ENCODE measurements at places on chromosomes 11 and 22. TPM values are rescaled to one million over a fixed set of nuclear protein-coding genes. Genes with fewer than 3 reads are reported as not detected.

FOXRED2 gene
- 3.3 TPM for total RNA-seq

IGF2 gene
- total RNA-seq, result 9.9 TPM

YAP1 gene
- total RNA-seq, result 99.8 TPM

SYCE3 gene
- not detected for total RNA-seq

SYNGR1 gene
- total RNA-seq, result 22.3 TPM

STT3A gene
- 62.5 TPM for total RNA-seq

C22orf42 gene
- total RNA-seq, result not detected

DNAJB7 gene
- 3.9 TPM for total RNA-seq

TIGD3 gene
- 8.9 TPM for total RNA-seq

C11orf87 gene
- total RNA-seq, result not detected

MOGAT2 gene
- 598 TPM for total RNA-seq

- DNase-seq, result no peak
Observed at GRCh38 chr11:46736615-46737014, 17.6 kb downstream of the F2 start.

- no peak for DNase-seq
Observed at GRCh38 chr22:46541536-46541935, 4.1 kb upstream of the CELSR1 start.

DNA sequence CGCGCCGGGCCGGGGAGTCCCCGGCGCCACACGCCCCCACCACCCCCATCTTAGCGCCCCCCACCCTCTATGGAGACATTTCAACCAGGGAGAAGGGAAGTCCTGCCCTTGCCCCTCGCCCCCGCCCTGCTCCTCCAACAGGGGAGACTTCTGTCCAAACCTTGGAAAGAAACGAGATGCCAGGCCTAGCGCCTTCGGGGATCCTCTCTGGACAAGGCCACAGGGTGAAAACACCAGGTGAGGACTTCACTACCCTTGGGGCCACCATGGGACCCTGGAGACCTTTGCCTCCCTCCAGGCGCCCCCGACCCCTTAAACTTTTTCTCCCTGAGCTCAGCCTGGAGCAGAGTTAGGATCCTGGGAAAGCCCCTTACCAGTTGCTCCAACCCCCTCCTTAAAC lies 11.6 kb upstream of the NPAS4 start:
- no peak for DNase-seq

- no peak for DNase-seq
Observed at GRCh38 chr11:73516080-73516479, 81.8 kb downstream of the FAM168A start.

- DNase-seq, result no peak
Observed at GRCh38 chr22:20198557-20199319, 47.9 kb upstream of the CCDC188 start.

- DNase-seq, result no peak
Observed at GRCh38 chr22:46635756-46636155, 15.6 kb downstream of the GRAMD4 start.

DNA sequence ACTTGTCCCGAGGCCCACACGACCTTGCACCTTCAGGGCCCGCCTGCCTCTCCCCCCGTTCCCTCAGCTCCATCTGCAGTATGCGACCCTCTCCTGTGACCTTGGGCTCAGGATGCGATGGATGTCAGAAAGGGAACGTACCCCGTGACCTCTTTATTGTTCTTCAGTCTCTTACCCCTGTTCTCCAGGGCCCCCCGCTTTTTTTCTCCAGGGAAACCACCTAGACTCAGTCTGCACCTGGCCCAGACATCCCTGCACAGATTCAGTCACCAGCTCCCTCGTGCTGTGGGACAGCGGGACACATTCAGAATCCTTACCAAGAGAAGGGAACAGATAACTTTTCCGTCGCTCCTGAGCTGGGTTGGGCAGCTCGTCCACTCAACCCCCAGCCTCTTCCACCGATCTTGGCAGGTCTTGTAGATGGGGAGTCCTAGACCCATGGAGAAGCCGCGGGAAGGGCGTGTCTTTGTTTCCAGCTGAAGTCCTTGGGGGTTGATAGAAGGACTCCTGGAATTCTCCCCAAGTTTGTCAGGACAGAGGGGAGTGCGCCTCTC lies 1.4 kb upstream of the PHOX2A start:
- no peak for DNase-seq

GRCh38 chr11:16494918-16495691 lies 138.8 kb upstream of the SOX6 start:
- DNase-seq, result no peak

DNA sequence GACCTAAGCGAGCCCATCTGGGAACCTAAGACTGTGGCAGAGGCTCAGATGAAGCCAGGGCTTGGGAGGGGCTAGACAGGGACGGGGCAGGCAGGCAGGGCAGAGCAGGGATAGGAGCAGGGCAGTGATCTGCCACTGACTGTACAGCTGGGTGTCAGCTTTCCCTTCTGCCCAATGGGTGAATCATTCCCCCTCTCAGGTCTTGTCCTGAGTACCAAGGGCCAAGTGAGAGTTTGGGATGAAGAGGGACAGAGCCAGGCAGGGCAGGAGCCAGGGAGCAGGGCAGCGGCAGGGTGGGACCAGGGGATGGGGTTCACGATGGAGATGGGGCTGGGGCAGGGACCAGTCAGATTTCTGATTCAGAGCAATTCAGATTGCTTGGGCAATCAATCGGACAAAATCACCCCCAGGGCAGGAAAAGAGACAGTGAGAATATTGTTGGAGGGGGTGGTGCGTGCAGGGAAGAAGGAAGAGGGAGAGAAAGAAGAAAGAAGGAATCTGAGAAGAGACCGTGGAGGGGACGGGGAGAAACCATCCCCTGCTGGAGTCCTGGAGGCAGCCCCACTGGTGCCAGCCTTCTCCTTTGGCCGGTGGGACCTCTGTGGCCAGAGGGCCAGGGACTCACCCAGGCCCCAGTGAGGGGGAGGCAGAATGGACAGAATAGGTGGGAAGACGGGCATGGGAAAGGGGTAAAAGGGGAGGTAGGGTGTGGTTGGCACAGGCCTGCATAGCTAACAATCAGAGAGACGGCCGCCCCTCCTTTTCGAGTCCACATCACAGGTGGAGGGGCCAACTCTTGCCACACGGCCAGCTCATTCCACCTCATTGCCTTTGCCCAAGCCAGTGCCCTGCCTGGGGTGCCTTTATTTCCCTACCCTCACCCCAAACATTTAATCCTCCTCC lies 47.2 kb downstream of the CYTH4 start:
- no peak for DNase-seq

DNA sequence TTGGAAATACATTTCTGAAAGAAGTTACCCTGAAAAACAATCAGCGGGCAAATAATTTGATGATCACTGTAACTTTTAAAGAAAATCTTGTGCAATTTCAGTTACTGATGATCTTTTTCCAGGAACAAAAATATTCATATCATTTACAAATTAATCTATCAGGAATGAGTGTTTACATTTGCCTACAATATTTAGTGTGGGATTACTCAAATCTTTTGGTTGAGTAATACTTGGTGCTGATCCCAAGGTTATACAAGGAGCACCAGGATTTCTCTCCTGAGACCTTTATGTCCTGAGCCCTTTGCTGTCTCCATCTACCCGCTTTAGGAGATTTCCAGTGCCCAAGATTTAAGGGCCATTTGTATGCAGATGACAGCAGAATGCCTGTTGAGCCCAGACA lies 116.1 kb downstream of the ATXN10 start:
- no peak for DNase-seq

- peak; percentile 37 for DNase-seq
Observed at GRCh38 chr22:48819232-48819631, 1008.4 kb downstream of the BRD1 start.

DNA sequence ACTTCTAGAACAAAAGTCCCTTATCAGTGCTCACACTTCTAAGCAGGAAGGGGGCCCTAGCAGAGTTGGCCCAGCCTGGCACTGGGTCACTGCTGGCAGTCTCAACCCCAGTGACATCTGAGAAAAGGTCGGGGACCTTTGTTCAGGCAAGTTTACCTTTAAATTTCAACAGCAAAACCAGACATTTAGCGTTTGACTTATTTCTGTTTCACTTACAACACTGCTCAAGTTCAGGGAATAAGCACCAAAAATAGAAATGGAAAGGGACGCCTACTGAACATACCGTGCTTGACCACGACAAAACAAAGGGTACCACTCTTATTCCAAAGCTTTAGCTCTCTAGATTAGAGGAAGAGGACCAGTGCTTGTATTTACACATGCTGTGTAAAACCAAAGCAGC lies 26.2 kb downstream of the PITPNB start:
- no peak for DNase-seq

- no peak for DNase-seq
Observed at GRCh38 chr11:119044708-119045107, 12.3 kb downstream of the HYOU1 start.

- DNase-seq, result no peak
Observed at GRCh38 chr11:82995754-82996398, 75.8 kb downstream of the RAB30 start.

DNA sequence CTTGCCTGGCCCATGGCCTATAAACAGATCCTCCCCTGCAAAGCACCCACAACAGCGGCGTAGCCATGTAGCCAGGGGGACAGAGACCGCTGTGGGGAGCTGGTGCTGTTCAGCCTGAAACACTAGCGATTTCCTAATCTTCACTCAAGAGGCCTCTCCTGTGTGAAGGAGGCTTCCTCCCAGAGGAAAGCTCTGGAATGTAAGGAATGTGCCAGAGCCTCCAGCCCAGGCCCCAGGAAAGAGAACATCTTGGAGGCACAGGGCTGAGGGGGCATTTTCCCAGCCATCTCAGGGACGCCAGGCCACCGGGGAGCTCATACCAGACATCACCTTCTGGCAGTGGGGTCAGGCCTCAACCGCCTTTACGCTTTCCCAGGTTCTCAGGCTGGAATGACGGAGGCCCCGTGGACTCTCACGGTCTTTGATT lies 24.0 kb downstream of the MIAT start:
- no peak for DNase-seq

GRCh38 chr11:128828350-128828749 lies 38.7 kb downstream of the KCNJ1 start:
- no peak for DNase-seq

- DNase-seq, result peak; percentile 14
Observed at GRCh38 chr11:130212431-130212961, 52.9 kb downstream of the ST14 start.

DNA sequence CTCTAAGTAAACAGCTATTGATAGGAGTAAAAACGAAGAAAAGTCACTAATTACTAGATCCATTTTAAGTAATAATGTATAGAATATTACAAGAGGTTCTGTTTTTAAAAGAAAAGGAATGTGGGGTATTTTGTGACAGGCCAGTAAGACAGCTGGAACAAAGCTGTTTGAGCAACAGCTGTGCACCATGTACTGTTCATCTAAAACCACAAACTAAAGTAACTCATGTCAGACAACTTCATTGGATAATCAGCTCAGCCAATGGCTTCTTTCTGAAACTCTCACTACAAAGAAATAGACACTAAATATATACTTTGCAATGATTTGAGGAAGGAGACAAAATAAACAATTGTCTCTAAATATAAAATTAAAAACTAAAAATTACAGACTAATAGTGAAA lies 16.1 kb downstream of the RRAS2 start:
- no peak for DNase-seq

DNA sequence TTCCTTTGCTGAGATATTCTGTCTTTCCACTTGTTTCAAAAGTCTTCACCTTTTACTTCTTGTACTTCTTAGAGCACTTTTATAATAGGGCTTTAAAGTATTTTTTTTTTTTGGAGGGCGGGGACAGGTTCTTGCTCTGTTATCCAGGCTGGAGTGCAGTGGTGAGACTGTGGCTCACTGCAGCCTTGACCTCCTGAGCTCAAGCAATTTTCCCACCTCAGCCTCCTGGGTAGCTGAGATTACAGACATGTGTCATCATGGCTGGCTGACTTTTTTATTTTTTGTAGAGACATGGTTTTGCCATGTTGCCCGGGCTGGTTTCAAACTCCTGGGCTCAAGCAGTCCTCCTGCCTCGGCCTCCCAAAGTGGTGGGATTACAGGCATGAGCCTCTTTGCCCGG lies 57.9 kb downstream of the DYNC2H1 start:
- no peak for DNase-seq

GRCh38 chr11:64090806-64091516 lies 55.2 kb downstream of the FLRT1 start:
- no peak for DNase-seq

- no peak for DNase-seq
Observed at GRCh38 chr11:103988595-103988969, 47.9 kb upstream of the DDI1 start.

DNA sequence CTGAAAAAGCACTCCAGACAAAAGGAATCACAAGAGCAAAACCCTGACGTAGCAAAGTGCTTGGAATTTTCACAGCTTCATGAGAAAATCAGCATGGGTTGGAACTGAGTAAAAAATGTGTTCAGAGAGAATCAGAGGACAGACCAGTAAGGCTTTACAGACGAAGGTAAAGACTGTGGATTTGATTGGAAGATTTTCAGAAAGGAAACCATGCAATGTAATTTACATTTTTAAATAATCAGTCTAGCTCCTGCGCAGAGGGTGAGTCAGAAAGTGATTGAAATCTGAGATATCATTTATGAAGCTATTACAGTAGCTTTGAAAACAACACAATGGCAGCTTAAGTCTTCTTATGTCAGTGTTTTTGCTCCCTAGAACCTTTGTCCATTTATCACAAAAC lies 1122.3 kb downstream of the LRRC4C start:
- DNase-seq, result no peak

- DNase-seq, result no peak
Observed at GRCh38 chr11:47415949-47416472, 7.6 kb downstream of the SLC39A13 start.

GRCh38 chr11:115887316-115887715 lies 383.1 kb upstream of the CADM1 start:
- no peak for DNase-seq

- DNase-seq, result no peak
Observed at GRCh38 chr11:72750086-72750485, 2.1 kb downstream of the ARAP1 start.

DNA sequence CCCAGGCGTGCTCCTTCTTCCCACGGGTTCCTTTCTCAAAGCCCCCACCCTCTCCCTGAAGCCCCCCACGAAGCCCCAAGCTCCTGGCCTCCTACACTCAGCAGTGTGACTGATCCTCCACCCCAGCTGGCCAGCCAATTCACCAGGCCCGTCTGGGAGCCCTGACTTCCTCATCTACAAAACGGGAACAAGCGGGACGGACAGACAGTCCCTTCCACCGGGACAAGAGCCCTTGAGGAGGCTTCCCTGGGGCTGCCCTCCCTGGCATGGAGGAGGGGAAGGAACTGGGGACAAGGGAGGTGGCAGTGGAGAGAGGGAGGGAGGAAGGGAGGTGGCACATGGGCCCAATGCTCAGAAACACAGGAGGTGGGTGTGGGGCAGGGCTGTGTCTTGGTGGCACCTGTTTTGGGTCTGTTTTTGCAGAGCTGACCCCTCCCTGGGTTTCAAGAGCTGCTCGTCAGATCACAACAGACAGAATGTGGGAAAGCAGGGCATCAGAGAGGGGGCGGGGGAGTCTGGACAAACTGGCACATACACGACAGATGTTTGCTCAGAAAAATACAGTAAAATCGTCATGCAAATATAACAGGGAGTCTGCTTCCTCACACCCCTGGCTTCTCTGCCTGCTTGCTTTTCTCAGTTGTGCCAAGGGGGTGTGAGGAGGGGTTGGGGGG lies 56.8 kb downstream of the ELFN2 start:
- peak; percentile 18 for DNase-seq

- no peak for DNase-seq
Observed at GRCh38 chr11:87290304-87290922, 252.7 kb downstream of the TMEM135 start.

- DNase-seq, result no peak
Observed at GRCh38 chr11:34850334-34850733, 65.8 kb downstream of the APIP start.

- no peak for DNase-seq
Observed at GRCh38 chr11:120147950-120148270, 10.0 kb upstream of the TRIM29 start.
